ENCODE measurements at places on chromosomes 12 and 14.

DNA sequence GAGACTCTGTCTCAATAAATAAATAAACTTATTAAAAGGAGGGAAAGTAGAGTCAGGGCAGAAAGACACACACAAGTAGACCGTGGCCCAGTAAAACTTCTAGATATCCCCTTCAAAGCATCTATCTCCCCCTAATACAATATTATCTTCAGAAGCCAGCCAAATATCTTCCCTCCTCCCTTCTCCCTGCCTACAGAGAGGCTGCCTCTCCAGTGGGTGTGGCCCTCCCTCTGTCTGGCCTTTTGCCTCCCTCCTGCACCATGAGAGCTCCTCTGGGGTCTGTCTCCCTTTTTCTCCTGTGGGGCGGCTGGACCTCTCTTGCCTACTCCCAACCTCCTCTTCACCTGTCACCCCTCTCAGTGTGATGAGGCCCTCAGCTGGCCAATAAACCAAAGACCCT lies 139.2 kb downstream of the EGLN3 start:
- no peak for DNase-seq

DNA sequence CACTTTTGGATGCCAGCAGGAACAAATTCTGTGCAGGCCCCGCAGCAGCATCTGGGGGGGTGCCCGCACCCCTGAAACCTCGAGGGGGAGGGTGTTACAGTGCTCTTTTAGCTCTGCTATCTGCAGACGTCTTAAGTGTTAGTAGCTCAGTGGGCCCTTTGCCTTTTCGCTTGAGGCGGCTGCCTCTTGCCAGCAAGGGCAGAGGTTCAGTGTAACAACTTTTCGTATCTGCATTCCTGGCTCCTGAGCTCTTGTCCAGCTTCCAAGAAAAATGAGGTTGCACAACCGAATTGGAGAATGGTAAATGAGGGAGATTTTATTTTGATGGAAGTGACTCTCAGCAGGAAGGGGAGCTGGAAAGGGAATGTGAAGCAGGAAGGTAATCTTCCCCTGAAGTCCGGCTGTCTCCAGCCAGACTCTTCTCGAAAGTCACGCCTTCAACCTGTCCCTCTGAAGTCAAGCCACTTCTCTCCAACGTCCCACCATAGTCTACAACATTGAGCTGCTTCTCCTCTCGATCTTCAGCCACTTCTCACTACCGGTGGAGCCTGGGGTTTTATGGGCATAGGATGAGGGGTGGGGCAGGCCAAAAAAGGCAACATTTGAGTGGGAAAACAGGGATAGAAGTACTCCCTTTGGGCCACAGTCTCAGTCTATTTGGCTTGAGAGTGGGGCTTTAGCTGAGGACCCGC lies 17.8 kb downstream of the TAS2R50 start:
- no peak for DNase-seq

DNA sequence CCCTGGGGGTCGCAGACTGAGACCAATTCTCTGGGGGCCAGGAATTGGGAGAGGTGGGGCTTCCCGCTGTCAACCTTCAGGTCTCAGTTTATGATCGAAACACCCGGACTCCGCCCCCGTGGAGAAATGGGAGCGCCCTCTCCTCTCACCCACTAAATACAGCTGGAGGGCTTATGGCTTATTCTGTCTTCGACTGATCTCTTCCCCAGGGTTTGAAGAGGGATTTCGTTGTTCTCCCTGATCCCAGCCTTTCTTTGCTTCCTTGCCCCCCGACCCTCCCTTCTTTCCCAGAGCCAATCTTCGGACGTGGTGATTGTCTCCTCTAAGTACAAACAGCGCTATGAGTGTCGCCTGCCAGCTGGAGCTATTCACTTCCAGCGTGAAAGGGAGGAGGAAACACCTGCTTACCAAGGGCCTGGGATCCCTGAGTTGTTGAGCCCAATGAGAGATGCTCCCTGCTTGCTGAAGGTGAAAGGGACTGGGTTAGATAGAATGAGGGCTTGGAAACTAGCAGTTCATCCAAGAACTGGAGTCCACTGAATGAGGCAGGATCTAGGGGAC lies 607 bp downstream of the OS9 start:
- no peak for DNase-seq

DNA sequence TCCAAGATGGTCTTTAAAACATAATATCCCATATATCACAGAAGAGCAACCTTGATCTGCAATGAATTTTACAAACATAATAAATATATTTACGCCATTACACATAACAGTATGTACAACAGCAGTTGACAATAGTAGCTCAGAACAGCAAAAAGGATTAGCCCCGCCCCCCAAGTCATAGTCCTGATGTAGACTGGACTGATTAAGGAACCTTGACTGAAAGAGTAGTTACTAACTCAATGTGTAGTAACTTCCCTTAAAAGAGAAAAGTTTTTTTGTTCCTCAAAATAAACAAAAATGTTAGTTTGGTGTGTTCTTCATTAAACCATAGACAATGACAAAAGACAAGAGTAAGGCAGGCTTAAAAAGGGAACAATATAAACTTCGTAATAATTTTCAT lies 44.5 kb downstream of the GTF2A1 start:
- DNase-seq: no peak
